ENCODE measurements at places on chromosomes 2 and 18. TPM values are rescaled to one million over a fixed set of nuclear protein-coding genes. Genes with fewer than 3 reads are reported as not detected.

Gene PRSS56
- not detected for total RNA-seq

Gene OR6B3
- total RNA-seq = not detected

Gene SCN9A
- 72.1 TPM for total RNA-seq

Gene TRIB2
- total RNA-seq = 28.9 TPM

Gene NTSR2
- total RNA-seq = not detected

Gene MYO7B
- total RNA-seq = not detected

Gene GLI2
- 22.5 TPM for total RNA-seq

Gene KCNS3
- total RNA-seq = 7.4 TPM

Gene GAL3ST2
- total RNA-seq = 0.43 TPM

Gene DCDC2C
- total RNA-seq = not detected

Gene REG1A
- total RNA-seq = not detected

Gene SERPINB3
- not detected for total RNA-seq

Gene UPP2
- not detected for total RNA-seq

Gene ANKRD36B
- total RNA-seq = 20.3 TPM

Gene PROKR1
- not detected for total RNA-seq

Gene FZD7
- total RNA-seq = 14.7 TPM

Gene ANKMY1
- total RNA-seq = 5.8 TPM

Gene SULT1C4
- 0.32 TPM for total RNA-seq

Gene CFC1
- total RNA-seq = not detected

Gene HK2
- total RNA-seq = 31.2 TPM

Gene HOXD4
- 5.5 TPM for total RNA-seq

Gene TLX2
- total RNA-seq = not detected

Gene ZDBF2
- 11.6 TPM for total RNA-seq

Gene PPP4R1
- 136 TPM for total RNA-seq

Gene IL36A
- not detected for total RNA-seq

Gene CLHC1
- 14.8 TPM for total RNA-seq

Gene ALMS1
- 18.6 TPM for total RNA-seq

Gene VWC2L
- total RNA-seq = under 0.01 TPM

Gene HOXD8
- total RNA-seq = 15.5 TPM

Gene RBBP8
- 39.3 TPM for total RNA-seq

Gene MTA3
- 25.8 TPM for total RNA-seq

Gene SERPINB4
- total RNA-seq = not detected

Gene GPR45
- total RNA-seq = not detected

Gene CHRNA1
- 0.32 TPM for total RNA-seq

Gene AQP12B
- not detected for total RNA-seq

Gene AGAP1
- 13.9 TPM for total RNA-seq

Gene ALPP
- total RNA-seq = not detected

Gene RAB31
- total RNA-seq = 48.6 TPM

Gene MC2R
- not detected for total RNA-seq

Gene CERKL
- under 0.01 TPM for total RNA-seq

Gene GKN2
- total RNA-seq = not detected

Gene MITD1
- 23.3 TPM for total RNA-seq

Gene POTEE
- not detected for total RNA-seq

Gene LYG2
- not detected for total RNA-seq

Gene CIAO1
- total RNA-seq = 93.7 TPM

Gene EFHD1
- total RNA-seq = 2.3 TPM
